ENCODE measurements at places on chromosomes 4 and X. TPM values are rescaled to one million over a fixed set of nuclear protein-coding genes. Genes with fewer than 3 reads are reported as not detected.

DNA sequence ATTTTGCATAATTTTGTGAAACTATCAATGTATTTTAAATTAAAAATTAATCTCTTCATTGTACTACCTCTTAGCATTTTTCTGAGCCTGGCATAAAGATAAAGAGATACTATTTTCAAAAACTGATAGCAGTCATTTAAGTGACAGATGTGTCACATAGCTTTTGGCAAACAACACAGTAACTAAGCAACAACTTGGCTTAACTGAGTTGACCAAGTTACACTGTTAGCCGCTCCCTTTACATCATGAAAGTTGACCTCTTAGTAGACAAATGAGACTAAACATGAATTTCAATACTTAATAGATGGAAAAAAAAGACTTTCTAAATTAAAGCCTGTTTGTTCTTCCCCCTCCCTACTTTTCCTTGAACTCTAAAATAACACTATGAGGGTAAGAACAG lies 62.0 kb downstream of the ATP8A1 start:
- DNase-seq = no peak
- H3K36me3 ChIP-seq = no peaks in the 10 kb centered on the region
- H3K27me3 ChIP-seq = no peaks in the 10 kb centered on the region
- H3K4me1 ChIP-seq = peaks cover 8% of the 10 kb centered on the region

- no peak for DNase-seq
- H3K4me3 ChIP-seq = no peak overlapping the region
- peaks cover 18% of the 10 kb centered on the region for H3K4me1 ChIP-seq
- no peaks in the 10 kb centered on the region for H3K27me3 ChIP-seq
- H3K36me3 ChIP-seq = no peaks in the 10 kb centered on the region
- peak overlapping the region; percentile 85 for H3K27ac ChIP-seq
Measured at GRCh38 chr4:109184491-109184961, 117.9 kb downstream of the COL25A1 start.

DNA sequence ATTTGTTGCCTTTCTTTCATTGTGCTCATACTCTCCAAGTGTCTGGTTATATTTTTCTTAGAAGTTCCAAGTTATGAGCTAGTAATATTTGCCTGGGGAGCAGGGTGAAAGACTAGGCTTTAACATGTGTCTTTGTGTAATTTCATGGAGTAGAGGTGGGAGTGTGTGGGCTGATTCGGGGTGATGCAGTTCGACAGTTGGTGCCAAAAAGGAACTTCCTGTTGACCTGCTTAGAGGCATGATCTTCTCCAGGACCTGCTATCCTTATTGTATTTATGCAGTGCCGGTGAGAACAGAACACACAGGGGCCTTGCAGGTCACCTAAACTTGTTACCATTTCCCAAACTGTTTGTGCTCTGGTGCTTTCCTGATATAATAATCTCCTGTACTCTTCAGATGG lies 21.2 kb downstream of the USP53 start:
- no peak for DNase-seq
- no peaks in the 10 kb centered on the region for H3K27me3 ChIP-seq
- peaks cover 45% of the 10 kb centered on the region for H3K4me1 ChIP-seq
- peak overlapping the region; percentile 23 for H3K27ac ChIP-seq
- peaks cover 23% of the 10 kb centered on the region for H3K36me3 ChIP-seq

- H3K27me3 ChIP-seq = peaks cover 100% of the 10 kb centered on the region
- H3K27ac ChIP-seq = no peak within 1 kb of the TSS
- no peaks in the 10 kb centered on the region for H3K36me3 ChIP-seq
- H3K4me3 ChIP-seq = peak within 1 kb of the TSS; percentile 62
- H3K4me1 ChIP-seq = peaks cover 71% of the 10 kb centered on the region
Measured at GRCh38 chr4:133148690-133149363, at the start of gene PCDH10. Gene PCDH10 (plus strand): TSS chr4:133149294. CDS start chr4:133150141, 847 bp downstream.

- H3K4me3 ChIP-seq = peak overlapping the region; percentile 82
- H3K27ac ChIP-seq = peak overlapping the region; percentile 99
Measured at GRCh38 chr4:15656038-15656470, 897 bp upstream of the FBXL5 start.

DNA sequence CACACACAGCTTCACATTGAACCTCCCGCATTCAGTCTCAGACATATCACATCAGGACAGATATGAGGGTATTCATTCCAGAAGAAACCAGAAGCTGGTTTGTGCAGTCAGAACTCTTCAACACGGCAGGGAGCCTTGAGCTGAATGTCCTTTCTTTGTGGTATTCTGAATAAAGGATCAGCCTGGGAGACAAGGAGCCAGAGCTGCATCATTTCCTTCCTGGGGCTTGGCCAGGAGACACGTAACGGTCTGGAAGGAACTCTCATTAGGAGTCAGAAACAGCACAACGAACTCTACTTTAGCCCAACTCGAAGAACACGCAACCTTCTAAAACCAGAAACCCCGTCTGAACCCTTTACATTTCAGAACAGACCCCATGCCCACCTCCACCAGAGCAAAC lies 46.4 kb downstream of the KDR start:
- peak overlapping the region; percentile 84 for H3K27ac ChIP-seq
- H3K36me3 ChIP-seq = peaks cover 17% of the 10 kb centered on the region
- H3K4me3 ChIP-seq = peak overlapping the region; percentile 24
- H3K27me3 ChIP-seq = no peaks in the 10 kb centered on the region
- H3K4me1 ChIP-seq = peaks cover 41% of the 10 kb centered on the region
- peak; percentile 79 for DNase-seq

Gene DOK7
- total RNA-seq = 46.7 TPM

Gene LRIT3
- not detected for total RNA-seq

DNA sequence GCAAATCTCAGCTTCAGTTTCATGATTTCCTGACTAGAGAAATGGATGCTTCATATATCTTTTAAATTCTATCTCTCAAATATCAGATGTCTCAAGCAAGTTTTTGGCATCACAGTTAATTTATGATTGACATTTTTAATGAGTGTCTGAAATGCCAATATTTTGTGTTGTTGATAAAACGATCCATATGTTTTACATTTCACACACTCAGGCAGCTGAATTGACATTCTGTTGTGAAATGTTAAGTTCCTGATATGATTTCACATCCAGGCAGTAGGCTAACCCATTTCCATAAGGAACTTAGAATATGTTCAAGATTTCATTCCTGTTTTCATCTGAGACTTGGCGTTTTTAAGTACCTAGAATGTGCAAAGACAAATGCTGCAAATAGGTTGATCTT lies 650.6 kb downstream of the PCDH18 start:
- H3K4me1 ChIP-seq = no peaks in the 10 kb centered on the region
- no peak overlapping the region for H3K27ac ChIP-seq
- no peak for DNase-seq
- no peaks in the 10 kb centered on the region for H3K27me3 ChIP-seq

- DNase-seq = peak; percentile 30
- H3K27me3 ChIP-seq = no peaks in the 10 kb centered on the region
- peaks cover 53% of the 10 kb centered on the region for H3K4me1 ChIP-seq
- peak overlapping the region; percentile 88 for H3K4me3 ChIP-seq
- H3K36me3 ChIP-seq = no peaks in the 10 kb centered on the region
- H3K27ac ChIP-seq = peak overlapping the region; percentile 89
Measured at GRCh38 chrX:68832101-68832416, 3.2 kb downstream of the EFNB1 start.

DNA sequence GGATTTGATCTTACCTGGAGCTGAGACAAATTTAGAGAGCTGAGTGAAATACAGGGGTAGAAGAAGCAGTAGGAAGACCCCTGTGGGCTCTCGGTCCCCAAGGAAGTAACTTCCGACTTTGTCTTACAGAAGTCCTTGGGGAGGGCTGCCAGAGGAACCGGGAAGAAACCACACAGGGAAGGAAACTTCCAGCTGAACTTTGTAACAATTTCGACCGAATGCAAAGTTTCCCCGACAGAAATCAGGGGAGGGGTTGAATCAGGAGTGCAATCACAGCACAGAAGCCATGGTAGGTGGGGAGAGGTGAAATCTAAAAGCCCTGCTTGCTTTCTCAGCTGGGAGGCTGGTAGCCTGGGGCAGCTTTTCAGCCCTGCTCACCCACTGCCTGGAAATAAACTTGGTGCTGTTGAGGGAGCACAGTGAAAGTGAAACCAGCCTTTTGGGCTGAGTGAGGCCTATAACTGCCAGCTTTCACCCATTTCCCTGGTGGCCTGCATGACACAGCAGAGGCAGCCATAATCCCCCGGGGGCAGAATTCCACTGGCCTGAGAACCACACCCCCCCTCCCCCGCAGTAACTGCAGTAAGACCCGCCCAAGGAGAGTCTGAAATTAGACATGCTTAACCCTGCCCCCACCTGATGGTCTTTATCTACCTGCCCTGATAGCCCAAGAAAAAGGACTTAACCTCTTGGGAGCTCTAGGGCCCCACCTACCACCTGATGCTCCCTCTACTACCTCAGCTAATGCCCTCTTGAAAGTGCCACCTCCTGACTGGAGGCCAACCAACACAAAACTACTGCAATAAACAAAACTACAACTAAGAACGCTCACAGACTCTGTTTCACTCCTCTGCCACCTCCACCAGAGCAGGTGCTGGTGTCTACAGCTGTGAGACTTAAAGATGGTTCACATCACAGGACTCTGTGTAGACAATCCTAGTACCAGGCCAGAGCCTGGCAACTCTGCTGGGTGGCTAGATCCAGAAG lies 248.2 kb downstream of the PARM1 start:
- no peak overlapping the region for H3K4me3 ChIP-seq
- DNase-seq = no peak
- H3K4me1 ChIP-seq = no peaks in the 10 kb centered on the region
- H3K36me3 ChIP-seq = no peaks in the 10 kb centered on the region
- H3K27me3 ChIP-seq = peaks cover 6% of the 10 kb centered on the region

GRCh38 chr4:7867701-7868435 lies 71.8 kb downstream of the AFAP1 start:
- H3K27me3 ChIP-seq = no peaks in the 10 kb centered on the region
- no peak overlapping the region for H3K4me3 ChIP-seq
- no peak overlapping the region for H3K27ac ChIP-seq
- H3K36me3 ChIP-seq = peaks cover 14% of the 10 kb centered on the region

DNA sequence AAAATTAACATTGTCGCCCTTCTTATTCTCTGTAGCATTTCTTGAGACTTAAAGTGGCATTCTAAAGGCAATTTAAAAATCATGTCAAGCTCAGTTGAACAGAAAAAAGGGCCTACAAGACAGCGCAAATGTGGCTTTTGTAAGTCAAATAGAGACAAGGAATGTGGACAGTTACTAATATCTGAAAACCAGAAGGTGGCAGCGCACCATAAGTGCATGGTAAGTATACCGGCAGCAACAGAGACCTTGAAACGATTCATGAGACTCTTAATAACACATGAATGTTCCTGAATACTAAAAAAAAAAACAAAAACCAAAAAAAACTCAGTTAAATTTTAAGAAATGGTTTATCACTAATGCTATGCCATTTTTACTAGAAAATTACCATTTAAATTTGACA lies 82.4 kb upstream of the HPRT1 start:
- DNase-seq = no peak
- H3K36me3 ChIP-seq = peaks cover 7% of the 10 kb centered on the region
- H3K4me3 ChIP-seq = no peak overlapping the region
- H3K27me3 ChIP-seq = no peaks in the 10 kb centered on the region
- H3K27ac ChIP-seq = no peak overlapping the region
- peaks cover 20% of the 10 kb centered on the region for H3K4me1 ChIP-seq

GRCh38 chrX:13732246-13733067 lies 2.0 kb downstream of the TRAPPC2 start:
- peaks cover 46% of the 10 kb centered on the region for H3K4me1 ChIP-seq
- H3K36me3 ChIP-seq = no peaks in the 10 kb centered on the region
- no peak for DNase-seq

- DNase-seq = peak; percentile 38
- H3K4me3 ChIP-seq = no peak overlapping the region
- no peaks in the 10 kb centered on the region for H3K27me3 ChIP-seq
Measured at GRCh38 chrX:129831091-129831885, 12.4 kb downstream of the ZDHHC9 start.

GRCh38 chrX:16826207-16826606 lies 39.9 kb downstream of the TXLNG start:
- H3K27ac ChIP-seq = no peak overlapping the region
- DNase-seq = no peak
- H3K27me3 ChIP-seq = no peaks in the 10 kb centered on the region
- H3K4me3 ChIP-seq = no peak overlapping the region

GRCh38 chr4:2469192-2469984 lies 482 bp downstream of the RNF4 start:
- H3K27me3 ChIP-seq = no peaks in the 10 kb centered on the region
- H3K36me3 ChIP-seq = peaks cover 27% of the 10 kb centered on the region
- peak overlapping the region; percentile 85 for H3K4me3 ChIP-seq
- H3K27ac ChIP-seq = peak overlapping the region; percentile 98
- H3K4me1 ChIP-seq = peaks cover 50% of the 10 kb centered on the region

GRCh38 chr4:100576570-100576969 lies 58.7 kb upstream of the EMCN start:
- no peak for DNase-seq
- no peaks in the 10 kb centered on the region for H3K27me3 ChIP-seq
- H3K27ac ChIP-seq = no peak overlapping the region

Gene UNC5C
- total RNA-seq = 2.0 TPM

DNA sequence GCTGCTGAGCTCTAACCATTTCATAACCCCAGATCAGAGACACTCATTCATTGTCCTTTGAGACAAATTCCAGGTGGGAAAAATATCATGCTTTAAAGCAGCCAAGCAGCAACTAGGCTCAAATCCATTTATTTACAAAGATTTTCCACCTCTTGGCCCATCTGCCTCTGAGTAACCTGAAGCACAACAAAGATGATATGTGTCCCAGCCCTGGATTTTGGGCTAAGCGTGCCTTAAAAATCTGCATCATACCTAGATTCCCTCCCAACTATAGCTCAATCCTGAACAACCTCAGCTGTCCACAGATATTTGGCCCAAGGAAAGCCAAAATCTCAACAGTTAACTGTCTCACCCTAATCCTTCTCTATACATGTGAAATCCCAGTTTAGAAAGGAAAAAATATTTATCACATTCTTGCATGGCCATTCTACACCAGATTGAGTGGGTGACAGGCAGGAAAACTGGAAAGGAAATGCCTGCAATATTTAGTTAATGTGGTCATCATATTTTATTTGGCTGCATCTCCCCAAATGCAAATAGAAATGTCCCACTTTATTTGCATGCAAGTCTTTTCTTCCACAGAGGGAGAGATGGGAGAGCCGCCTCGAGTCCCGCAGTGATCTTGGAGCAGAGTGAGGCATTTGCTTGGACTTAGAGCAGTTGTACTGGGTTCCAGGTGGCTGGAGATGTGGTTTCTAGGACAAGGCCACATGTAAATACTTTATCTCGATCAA lies 146.4 kb upstream of the EOLA2 start:
- H3K4me3 ChIP-seq = no peak overlapping the region
- peaks cover 8% of the 10 kb centered on the region for H3K4me1 ChIP-seq
- H3K36me3 ChIP-seq = no peaks in the 10 kb centered on the region
- H3K27me3 ChIP-seq = no peaks in the 10 kb centered on the region
- no peak for DNase-seq
- H3K27ac ChIP-seq = peak overlapping the region; percentile 52
